Right atrium auricular region (tissue), 2 donors: ENCODE measurements at places on chromosomes 6 and 20.

DNA sequence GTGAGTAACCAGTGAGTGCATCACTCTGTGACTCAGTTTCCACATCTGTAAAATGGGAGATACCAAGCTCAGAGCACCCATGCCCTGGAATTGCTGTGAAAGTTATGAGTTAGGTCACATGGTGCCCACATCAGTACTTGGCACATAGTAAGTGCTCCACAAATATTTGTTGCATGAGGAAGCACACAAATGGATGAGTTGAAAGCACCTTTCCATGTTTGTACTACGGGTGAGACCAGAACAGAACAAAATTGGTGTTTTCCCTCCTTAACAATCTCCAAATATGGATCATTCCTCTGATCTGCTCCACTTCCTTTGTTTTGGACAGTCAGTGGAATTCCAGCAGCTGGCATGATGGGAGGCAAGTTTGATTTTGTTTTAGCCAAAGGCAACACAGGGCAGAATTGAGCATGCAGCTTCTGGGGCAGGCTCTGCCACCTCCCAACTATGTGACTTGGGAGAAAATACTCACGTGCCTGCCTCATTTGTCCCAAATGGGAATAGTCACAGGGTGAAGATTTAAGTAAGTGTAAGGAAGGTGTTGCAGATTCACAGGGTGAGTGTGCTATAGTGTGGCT lies 503.7 kb upstream of the SULF2 start:
- no peaks in the 10 kb centered on the region for H3K36me3 ChIP-seq
- no peak overlapping the region for H3K27ac ChIP-seq
- no peak for DNase-seq
- H3K4me1 ChIP-seq: no peaks in the 10 kb centered on the region

- H3K4me3 ChIP-seq: no peak overlapping the region
- H3K36me3 ChIP-seq: no peaks in the 10 kb centered on the region
- H3K27me3 ChIP-seq: no peaks in the 10 kb centered on the region
- no peaks in the 10 kb centered on the region for H3K4me1 ChIP-seq
These were observed 50.4 kb upstream of the NKX2-2 start for GRCh38 chr20:21564127-21564773.

DNA sequence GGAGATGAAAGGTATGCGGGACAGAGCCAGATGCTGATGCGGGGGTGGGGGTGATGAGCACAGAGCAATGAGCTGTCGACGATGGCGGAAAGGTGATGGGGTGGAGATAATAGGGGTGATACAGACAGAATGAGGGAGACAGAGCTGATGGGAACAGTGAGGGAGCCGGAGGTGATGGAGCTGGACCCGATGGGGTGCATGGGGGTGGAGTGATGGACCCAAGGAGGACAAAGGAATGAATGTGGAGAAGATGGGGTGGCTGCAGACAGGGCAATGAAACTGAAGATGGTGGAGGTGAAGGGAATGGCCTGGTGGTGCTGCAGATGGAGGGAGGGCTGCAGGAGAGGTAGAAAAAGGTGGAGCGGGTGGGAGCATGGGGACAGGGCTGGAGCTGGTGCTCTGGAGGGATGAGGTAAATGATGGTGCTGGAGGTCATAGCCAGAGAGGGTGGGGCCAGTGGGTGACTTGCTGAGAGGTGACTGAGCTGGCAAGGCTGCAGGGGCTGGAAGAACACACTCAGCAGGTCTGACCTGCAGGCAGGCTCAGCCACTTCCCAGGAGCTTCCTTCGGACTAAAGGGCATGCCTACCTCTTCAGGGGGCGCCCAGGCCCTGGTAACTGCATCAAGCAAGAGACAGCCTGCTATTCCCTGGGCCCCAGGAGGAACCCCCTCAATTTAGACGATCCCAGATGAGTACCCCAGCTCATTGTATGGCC lies 6.0 kb upstream of the FOXS1 start:
- DNase-seq: no peak
- H3K27ac ChIP-seq: no peak overlapping the region
- no peaks in the 10 kb centered on the region for H3K4me1 ChIP-seq
- no peaks in the 10 kb centered on the region for H3K36me3 ChIP-seq
- no peak overlapping the region for H3K4me3 ChIP-seq

DNA sequence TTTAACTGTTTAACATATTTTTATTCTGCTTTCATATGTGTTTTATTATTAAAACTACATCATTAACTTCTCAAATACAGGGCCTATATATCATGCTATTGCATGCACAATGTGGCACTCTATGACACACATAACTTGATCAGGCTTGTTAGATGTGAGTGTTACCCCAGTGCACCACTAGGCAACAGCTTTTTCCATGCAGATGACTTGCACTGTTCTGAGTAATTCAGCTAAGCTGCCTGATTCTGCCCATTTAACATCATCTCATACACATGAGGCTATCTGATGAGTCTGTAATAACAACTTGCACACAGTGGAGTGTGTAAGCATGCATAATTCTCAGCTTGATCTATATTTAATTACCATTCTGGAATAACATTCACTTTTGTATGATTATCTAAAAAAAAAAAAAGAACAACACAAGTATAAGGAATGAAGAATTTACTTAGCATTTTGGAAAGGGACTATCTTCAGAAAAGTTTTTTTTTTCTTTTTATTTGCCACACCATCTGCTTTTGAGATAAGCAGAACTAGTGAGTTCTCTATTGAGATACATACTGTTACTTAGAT lies 83.1 kb downstream of the GRM1 start:
- H3K27ac ChIP-seq: no peak overlapping the region
- H3K36me3 ChIP-seq: no peaks in the 10 kb centered on the region
- H3K27me3 ChIP-seq: no peaks in the 10 kb centered on the region
- no peaks in the 10 kb centered on the region for H3K4me1 ChIP-seq
- no peak for DNase-seq

DNA sequence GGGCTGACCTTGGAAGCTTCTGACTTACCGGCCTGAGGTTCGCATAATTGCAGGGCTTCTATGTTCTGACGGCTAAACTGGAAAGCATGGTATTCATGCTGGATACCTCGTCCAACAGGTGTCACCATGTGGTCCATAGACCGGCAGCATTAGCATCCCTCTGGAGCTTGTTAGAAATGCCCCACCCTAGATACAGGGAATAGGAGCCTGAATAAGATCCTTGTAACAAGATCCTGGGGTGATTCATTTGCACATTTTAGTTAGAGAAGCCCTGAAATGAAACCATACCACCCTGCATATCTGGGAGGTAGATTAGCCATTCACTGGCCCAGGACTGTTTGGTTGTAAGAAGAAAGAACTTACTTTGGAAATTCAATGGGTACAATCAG lies 77.7 kb downstream of the TMEM170B start:
- H3K4me3 ChIP-seq: no peak overlapping the region
- H3K36me3 ChIP-seq: no peaks in the 10 kb centered on the region
- H3K27me3 ChIP-seq: no peaks in the 10 kb centered on the region
- peaks cover 8% of the 10 kb centered on the region for H3K4me1 ChIP-seq
- no peak overlapping the region for H3K27ac ChIP-seq
- DNase-seq: no peak

DNA sequence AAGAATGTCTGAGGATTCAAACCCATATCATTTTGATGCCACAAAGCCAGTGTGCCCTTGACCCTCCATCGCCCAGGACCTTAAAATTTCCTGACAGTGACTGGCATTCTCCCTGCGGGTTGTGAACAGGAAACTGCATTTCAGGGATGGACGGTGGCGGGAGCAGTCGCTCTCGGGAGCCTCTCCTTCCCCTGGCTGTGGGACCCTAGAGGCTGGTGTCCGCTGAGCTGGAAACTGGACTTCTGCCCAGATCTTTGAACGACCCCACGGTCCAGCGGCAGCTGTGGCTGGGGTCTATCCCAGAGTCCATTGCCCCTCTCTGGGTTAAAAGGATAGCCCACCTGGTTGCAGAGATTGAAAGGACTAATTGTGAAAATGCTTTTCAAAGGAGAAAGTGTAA lies 1.4 kb upstream of the SEC63 start:
- no peak overlapping the region for H3K4me3 ChIP-seq
- H3K36me3 ChIP-seq: no peaks in the 10 kb centered on the region
- H3K27ac ChIP-seq: no peak overlapping the region
- no peak for DNase-seq
- no peaks in the 10 kb centered on the region for H3K27me3 ChIP-seq

DNA sequence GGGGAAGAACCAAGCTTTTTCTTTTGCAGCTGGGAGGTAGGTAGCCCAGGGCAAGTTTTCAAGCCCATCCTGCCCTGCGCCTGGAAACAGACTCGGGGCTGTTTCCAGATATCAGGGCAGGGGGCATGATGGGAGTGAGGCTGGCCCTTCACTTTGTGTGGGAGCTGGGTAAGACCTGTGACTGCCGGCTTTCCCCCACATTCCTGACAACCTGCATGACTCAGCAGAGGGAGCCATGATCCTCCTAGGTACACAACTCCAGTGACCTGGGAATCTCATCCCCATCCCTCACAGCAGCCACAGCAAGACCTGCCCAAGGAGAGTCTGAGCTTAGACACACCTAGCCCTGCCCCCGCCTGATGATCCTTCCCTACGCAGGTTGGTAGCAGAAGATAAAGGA lies 280.8 kb downstream of the SOX4 start:
- H3K4me1 ChIP-seq: peaks cover 5% of the 10 kb centered on the region
- H3K4me3 ChIP-seq: no peak overlapping the region
- H3K27ac ChIP-seq: no peak overlapping the region
- DNase-seq: no peak

DNA sequence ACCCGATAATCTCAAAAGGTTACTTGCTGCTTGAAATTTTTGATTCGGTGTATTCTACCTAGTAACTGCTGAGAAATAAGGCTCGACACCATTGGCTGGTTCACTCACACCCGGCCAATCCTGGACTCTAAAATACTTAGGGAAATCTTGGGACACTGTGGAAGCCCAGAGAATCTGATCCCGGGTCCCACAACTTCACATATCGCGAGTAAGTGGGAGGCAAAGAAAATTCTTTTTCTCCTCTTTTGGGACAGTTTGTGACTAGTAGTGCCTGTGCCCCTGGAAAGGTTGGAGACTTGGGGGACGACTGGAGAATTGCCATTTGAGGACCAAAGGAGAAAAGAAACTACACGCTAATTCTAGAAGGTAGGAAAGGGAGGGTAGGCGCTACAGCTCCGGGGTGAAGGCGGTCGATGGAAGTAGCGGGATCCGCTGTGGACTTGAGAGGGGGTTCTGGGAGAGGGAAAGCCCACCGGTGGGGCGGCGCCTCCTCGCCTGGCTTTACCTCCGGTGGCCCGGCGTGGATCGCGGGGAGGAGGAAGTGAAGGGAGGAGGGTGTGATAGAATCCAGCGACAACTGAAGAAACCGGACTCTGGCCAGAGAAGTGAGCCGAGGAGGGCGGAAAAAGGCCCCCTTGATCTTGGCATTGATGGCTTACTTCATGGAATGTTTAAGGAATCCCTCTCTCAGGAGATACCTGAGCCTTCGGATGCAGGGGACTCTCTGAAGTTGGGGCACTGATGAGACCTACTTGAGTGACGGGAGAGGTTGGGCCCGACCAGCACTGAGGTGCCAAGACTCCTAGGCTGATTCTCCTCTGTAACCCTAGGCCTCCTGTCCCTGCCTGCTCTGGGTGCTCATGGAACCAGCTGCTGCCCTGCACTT lies 18.8 kb upstream of the BTN3A3 start:
- no peaks in the 10 kb centered on the region for H3K4me1 ChIP-seq
- H3K27me3 ChIP-seq: no peaks in the 10 kb centered on the region
- H3K36me3 ChIP-seq: peaks cover 7% of the 10 kb centered on the region
- DNase-seq: peak; percentile 92
- H3K4me3 ChIP-seq: peak overlapping the region; percentile 87

- H3K27me3 ChIP-seq: no peaks in the 10 kb centered on the region
- peaks cover 16% of the 10 kb centered on the region for H3K4me1 ChIP-seq
- peak overlapping the region; percentile 53 for H3K27ac ChIP-seq
These were observed 35.9 kb downstream of the SULF2 start for GRCh38 chr20:47749339-47749738.

GRCh38 chr20:50995506-50995905 lies 27.4 kb downstream of the KCNG1 start:
- no peak overlapping the region for H3K27ac ChIP-seq
- H3K4me3 ChIP-seq: no peak overlapping the region
- no peaks in the 10 kb centered on the region for H3K27me3 ChIP-seq
- H3K4me1 ChIP-seq: no peaks in the 10 kb centered on the region

GRCh38 chr6:111688331-111688730 lies 82.7 kb upstream of the TRAF3IP2 start:
- DNase-seq: no peak
- no peaks in the 10 kb centered on the region for H3K27me3 ChIP-seq
- H3K4me3 ChIP-seq: no peak overlapping the region
- H3K27ac ChIP-seq: no peak overlapping the region
- H3K4me1 ChIP-seq: peaks cover 47% of the 10 kb centered on the region

DNA sequence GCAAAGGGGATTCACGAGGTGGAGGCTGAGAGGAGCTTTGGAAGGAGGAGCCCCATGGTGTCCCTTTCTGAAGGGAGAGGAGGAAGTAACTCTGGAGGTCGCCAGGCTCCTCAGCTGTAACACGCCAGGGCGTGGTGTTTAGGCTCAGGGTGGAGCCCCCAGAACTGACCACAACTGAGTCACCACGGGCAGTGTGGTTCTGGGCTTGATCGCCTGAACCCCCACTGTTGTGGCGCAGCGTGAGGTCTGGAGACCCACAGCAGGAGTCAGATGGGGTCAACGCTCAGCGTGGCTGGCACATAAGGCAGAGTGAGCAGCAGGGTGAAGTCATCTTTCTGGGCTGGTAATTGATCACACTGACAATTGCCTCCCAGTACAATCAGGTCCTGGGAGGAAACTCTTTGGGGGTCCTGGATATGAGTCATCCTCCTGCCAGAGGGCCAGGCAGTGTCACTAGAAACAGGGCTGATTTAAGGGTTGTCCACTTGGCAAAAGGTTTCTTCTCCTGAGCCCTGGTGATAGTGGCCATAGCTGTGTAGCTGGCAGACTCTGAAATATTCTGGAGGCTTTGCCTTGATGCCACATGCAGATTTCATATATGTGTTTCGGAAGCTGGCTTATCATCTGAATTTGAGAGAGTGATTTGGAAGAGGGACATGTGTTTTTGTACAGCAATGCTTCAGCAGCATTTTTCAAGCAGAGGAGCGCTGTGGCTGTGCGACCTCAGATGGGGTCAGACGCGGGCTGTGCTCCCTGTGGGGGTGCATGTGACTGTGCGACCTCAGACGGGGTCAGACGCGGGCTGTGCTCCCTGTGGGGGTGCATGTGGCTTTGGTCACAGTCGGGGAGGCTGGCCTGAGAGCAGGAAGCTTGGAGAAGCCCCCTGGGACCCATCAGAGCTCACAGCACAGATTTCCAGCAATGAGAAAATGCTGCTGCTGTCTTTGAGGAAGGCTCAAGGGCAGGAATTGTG lies 50.0 kb downstream of the SYNJ2 start:
- H3K27ac ChIP-seq: peak overlapping the region; percentile 68
- no peak overlapping the region for H3K4me3 ChIP-seq
- peaks cover 4% of the 10 kb centered on the region for H3K36me3 ChIP-seq
- peaks cover 52% of the 10 kb centered on the region for H3K4me1 ChIP-seq
- no peaks in the 10 kb centered on the region for H3K27me3 ChIP-seq

GRCh38 chr20:36104856-36105255 lies 49.7 kb upstream of the EPB41L1 start:
- DNase-seq: no peak
- H3K36me3 ChIP-seq: no peaks in the 10 kb centered on the region
- no peaks in the 10 kb centered on the region for H3K27me3 ChIP-seq
- H3K4me3 ChIP-seq: no peak overlapping the region

- no peaks in the 10 kb centered on the region for H3K27me3 ChIP-seq
- no peaks in the 10 kb centered on the region for H3K36me3 ChIP-seq
- H3K4me1 ChIP-seq: no peaks in the 10 kb centered on the region
- DNase-seq: no peak
- no peak overlapping the region for H3K27ac ChIP-seq
- no peak overlapping the region for H3K4me3 ChIP-seq
These were observed 46.7 kb downstream of the PFDN4 start for GRCh38 chr20:54254596-54254995.

GRCh38 chr6:166106076-166106686 lies 61.5 kb downstream of the TBXT start:
- H3K27me3 ChIP-seq: no peaks in the 10 kb centered on the region
- H3K36me3 ChIP-seq: no peaks in the 10 kb centered on the region
- no peak overlapping the region for H3K4me3 ChIP-seq
- H3K4me1 ChIP-seq: no peaks in the 10 kb centered on the region
- no peak overlapping the region for H3K27ac ChIP-seq
